Endothelial cell of umbilical vein (primary cell): ENCODE measurements at places on chromosomes 5 and 9. TPM values are rescaled to one million over a fixed set of nuclear protein-coding genes. Genes with fewer than 3 reads are reported as not detected.

DNA sequence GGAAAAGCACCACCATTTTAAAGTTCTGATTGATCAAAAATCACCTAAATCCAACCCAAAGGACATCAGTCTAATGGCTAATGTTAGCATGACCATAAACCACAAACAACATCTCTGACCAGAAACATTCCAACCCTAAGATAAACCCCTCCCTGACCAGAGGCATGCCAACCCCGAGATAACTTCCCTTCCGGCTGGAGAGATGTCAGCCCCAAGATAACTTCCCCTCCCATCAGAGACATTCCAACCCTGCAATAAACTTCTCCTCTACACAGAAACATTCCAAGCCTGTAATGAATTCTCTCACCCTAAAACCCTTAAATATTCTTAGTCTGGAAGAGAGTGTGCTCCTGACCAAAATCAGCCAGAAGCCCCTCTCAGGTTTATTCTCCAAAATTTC lies 364.3 kb downstream of the KCNN2 start:
- DNase-seq, result no peak

Gene C9orf50
- total RNA-seq, result not detected in 2 replicates

DNA sequence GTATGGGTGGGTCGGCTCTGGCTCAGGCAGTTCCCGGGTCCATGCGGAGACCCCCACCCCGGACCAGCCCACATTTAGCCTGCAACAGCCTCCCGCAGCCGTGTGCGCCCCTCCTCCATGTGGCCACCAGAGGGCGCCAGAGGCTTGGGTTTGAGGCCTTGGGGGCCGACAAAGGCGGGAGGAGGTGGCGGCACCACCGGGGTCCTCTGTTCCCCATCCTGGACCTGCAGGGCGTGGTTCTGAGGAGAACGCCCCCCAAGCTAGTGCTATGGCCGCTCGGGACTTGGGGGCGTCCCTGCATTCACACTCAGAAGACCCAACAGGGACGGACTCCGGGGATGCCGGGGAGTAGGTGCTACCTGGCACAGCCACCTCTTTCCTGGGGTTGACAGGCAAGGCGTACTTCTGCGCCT lies 16.5 kb downstream of the ASS1 start:
- DNase-seq, result peak; percentile 28

DNA sequence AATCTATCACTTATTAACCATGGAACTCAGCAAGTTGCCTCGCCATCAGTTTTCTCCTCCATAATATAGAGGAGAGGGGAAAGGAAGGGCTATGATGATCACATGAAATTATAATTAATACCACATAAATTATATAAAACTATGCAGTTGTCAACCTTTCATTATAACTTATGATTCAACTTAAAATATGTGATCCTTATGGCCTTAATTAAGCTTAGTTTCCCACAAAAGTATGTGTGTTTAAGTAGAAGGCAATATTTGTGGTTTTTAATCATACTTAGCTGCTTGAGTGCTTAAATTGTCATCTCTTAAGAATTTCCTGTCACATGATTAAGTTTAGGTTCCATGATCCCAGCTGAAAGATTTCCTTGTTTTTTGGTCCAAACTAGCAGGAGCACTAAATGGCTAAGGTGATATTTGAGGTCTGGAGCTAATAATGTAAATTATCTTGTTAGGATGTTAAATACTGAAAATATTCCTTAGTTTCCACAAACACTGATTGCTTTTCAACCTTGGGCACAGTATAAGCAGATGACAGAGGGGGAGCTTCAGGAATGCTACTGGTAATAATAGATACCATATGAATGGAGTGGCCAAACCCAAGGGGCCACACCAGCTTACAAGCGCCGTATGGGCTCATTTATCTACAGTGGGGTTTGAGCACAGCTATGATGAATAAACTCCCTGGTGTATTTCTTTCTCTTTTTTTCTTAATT lies 26.4 kb upstream of the F2R start:
- DNase-seq, result peak; percentile 86

DNA sequence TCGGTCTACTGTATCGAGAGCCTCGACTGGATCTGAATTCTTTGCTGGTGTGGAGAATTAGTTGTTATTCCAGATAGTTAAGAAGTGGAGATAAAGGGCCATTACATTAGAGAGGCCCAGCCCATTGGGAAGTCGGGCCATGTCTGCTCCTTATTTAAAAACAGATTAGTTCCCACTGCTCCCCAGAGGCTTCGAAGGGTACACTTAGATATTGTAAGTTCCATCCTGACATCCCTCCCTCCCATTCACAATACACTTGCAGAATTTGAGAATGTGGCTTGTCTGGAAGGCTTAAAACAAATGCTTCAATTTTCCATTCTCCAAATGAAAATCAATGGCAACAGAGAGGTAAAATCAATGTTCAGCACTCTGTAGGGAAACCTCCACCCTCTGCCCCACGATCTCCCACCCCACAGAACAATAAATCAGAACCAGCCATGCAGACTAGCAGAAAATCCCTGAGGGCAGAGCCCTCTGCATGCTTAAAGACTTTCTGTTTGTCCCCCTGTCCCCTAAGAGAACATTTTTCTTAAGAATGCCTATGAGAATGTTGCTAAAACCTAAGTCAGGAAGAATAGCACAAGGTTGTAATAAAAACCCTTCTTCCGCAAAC lies 364.1 kb downstream of the SPOCK1 start:
- no peak for DNase-seq

Gene SMC2
- 31.4 and 34.1 TPM in 2 replicates for total RNA-seq

DNA sequence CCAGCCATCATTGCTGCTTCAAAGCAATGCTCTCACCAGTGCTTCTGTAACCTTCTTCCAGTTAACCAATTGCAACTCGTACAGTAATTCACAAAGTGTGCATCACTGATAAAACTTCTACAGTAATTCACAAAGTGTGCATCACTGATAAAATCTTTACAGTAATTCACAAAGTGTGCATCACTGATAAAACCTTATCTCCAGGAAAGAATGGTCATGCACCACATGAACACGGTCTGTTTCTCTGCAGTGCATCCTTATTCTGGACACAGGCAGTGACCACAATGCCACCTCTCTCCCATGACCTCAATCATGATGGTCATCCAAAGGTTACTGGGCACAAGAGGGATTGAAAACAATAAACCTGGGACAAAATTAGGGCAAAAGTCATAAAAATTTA lies 153.6 kb downstream of the TSSK1B start:
- peak; percentile 64 for DNase-seq

- peak; percentile 12 for DNase-seq
These were observed 17.3 kb downstream of the ADRB2 start for GRCh38 chr5:148843510-148844318.

- no peak for DNase-seq
These were observed 8.1 kb downstream of the IDNK start for GRCh38 chr9:83630938-83631457.

Gene C5
- total RNA-seq, result 1.6 and 1.8 TPM in 2 replicates

Gene SEMA6A
- total RNA-seq, result 1.4 and 1.5 TPM in 2 replicates

DNA sequence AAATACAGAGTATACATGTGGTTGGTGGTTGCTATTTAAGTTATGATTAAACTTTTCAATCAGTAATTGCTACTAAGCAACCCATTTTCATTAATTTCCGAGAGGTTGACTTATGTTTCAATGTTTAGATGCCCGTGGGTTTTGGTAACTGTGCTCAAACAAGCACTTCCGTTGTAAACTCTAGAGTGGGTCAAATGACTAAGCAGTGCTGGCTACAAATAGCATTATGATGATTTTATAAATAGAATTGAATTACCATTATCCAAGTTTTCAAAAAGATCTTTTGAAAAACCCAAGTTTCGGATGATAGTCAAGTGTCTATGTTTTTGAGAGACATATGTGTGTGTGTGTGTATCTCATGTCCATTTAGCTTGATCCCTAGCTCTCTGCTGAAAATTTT lies 2369.4 kb upstream of the ACO1 start:
- DNase-seq, result no peak

Gene LURAP1L
- total RNA-seq, result 1.3 and 3.3 TPM in 2 replicates

Gene TGFBR1
- 17.7 and 18.6 TPM in 2 replicates for total RNA-seq

- peak; percentile 31 for DNase-seq
These were observed 716 bp downstream of the TMEM171 start for GRCh38 chr5:73121119-73121463.

GRCh38 chr5:36052538-36052937 lies 14.1 kb downstream of the UGT3A2 start:
- DNase-seq, result no peak

Gene NEURL1B
- total RNA-seq, result 0.90 and 1.6 TPM in 2 replicates

Gene TAL2
- not detected in 2 replicates for total RNA-seq

GRCh38 chr5:1476967-1477310 lies 31.7 kb upstream of the SLC6A3 start:
- DNase-seq, result no peak

Gene CARTPT
- not detected in 2 replicates for total RNA-seq

DNA sequence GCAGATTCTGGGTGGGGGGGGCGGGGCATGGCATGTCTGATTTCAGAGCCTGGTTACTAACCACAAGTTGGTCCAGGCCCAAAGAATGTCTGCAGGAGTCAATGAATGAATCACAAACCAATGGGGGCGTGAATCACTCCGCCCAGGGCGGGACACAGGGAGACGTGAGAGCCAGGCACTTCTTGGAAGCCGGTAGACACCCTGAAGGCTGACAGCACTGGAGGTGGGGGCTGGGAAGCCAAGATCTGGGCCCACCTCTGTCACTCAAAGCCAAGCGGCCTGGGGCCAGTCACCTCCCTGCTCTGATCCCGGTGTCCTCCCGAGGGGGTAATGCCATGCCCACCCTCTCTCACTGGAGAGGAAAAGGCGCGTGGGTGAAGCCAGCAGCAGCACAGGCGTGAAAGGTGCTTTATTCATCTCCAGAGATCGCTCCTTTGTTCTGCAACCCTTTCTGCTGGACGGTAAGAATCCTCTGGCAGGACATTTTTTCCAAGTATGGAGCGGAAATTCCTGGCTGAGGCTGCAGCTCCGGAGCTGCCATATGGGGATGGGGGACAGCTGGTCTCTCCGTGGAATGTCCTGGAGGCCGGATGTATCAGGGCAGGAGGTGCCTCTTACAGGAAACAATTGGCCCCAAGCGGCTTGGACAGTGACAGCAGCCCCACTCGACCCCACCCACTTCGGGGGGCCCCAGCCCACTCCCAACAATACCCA lies 85.0 kb downstream of the STK10 start:
- DNase-seq, result peak; percentile 82
